ENCODE measurements at places on chromosomes 2 and 18.

GRCh38 chr2:137980459-137980858 is 16.2 kb downstream of the HNMT start:
- no peak for DNase-seq

DNA sequence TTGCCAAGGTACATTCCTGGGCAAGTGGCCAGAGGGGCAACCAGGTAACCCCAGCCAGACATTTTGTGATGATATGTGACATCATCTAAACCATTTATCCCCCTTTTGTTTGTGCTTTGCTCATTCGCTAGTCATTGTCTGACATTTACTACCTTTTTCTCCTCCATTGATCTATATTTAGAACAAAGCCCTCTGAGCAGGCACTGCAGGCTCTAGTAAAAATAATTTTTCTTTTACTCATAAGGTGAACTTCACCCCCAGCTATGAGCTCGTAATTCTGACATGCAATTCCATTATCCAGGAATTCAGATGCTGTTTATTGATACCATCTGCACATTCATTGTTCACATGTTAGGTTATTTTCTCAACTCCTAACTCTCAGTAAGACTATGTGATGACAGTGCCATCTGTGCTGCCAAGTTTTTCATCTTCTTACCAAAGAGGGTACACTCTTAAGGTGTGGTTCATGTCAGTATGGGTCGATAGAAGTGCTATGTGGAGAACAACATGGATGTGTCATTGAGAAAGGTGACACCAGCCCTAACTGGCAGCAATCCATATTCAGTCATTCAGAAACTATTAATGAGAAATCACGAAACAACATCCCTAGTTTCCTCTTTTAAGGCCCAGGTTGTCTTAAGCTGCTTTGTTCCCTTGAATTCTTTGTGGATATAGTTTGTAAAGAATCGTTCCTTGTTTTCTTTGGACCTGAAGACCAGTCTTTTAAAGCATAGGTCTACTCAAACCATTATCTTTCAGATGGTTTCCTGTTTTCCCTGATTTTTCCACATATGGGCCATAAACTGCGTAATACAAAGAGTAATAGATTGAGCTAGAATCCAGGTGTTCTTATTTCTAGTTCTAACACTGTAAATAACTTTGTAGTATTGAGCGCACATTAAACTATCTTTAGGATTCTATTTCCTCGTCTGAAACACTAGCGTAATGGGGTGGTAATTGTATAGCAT is 978.1 kb upstream of the CDH2 start:
- no peak for DNase-seq

DNA sequence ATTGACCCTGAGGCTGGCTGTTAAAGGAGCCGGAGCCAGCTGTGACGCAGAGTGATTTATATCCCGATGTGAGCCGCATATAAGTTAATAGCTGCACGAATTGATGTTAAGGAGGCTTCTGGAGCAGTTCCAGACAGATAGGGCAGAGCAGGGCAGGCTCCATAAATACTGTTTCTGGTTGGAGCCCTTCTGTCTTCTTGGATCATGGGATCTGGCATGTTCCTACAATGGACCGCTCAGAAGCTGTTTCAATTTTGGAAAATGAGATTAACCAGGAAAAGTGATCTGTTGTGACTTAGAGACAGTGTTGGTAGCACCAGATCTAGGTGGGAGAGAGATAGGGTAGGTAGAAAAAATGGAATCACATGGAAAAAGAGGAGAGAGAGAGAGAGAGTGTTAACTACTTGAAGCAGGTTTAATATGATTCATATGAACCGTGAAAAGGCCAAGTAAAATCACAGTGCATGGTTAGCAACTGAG is 4.8 kb upstream of the IGFBP5 start:
- no peak for DNase-seq

DNA sequence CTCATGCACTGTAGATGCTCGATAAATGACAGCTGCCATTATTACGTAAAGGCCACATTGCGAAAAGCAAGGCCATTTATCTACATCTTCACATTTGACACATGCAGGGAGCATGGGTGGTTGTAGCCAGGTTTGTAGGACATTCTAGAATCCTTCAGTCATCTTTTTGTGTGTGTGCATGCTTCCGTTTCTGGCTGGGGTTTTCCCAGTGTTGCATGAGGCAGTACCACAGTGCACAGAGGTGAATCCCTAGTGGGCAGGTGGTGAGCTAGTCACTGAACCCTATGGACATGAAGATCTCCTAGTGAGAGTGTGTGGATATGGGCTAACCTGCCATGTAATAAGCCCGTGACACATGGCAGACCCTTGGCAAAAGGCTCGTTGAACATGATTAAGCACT is 151.8 kb upstream of the SLC14A2 start:
- no peak for DNase-seq

- DNase-seq = no peak
Observed at GRCh38 chr2:29729401-29729800, 192.0 kb downstream of the ALK start.

DNA sequence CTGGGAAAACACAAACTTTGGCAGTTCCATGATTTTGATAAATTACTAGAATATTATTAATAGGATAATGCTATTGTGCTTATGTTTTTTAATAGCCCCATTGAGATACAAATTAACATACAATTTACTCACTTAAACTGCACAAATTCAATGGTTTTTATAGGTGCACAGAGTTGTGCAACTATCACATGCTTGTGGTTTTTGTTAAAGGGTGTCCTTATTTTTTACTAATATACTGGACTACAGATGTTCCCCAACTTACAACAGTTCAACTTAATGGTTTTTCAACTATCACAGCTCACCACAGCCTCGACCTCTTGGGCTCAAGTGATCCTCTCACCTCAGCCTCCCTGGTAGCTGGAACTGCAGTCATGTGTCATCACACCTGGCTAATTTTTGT is 76.6 kb downstream of the OSBPL1A start:
- no peak for DNase-seq

- no peak for DNase-seq
Observed at GRCh38 chr2:226796012-226796839, 3.4 kb downstream of the IRS1 start.
